Non-pigmented ciliary epithelial cell (primary cell): ENCODE measurements at places on chromosomes 6 and 20.

- peak; percentile 81 for DNase-seq
These were observed 10.2 kb downstream of the RPRD1B start for GRCh38 chr20:38043512-38044300.

- no peak for DNase-seq
These were observed 90.9 kb downstream of the SCAF8 start for GRCh38 chr6:154824076-154824475.

GRCh38 chr20:1489764-1490436 is 1.3 kb downstream of the SIRPB2 start:
- DNase-seq = no peak

DNA sequence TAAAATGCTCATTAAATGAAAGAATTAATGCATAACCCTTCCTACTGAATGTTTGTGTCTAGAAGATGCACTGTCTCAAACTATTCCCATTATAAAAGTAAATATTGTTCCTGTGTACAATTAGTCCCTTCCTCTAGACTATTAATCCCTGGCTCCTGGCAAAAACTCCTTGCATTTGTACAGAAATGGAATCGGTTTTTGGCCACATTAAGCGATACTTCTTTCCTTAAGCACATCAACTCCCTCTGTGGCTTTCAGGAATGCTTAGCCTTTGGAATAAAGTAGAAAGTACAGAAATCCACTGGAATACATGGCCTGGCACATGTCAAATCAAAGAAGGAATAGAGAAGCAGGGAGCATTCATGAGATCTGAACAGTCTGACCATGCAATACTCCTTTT is 179.8 kb downstream of the GMPR start:
- DNase-seq = no peak

DNA sequence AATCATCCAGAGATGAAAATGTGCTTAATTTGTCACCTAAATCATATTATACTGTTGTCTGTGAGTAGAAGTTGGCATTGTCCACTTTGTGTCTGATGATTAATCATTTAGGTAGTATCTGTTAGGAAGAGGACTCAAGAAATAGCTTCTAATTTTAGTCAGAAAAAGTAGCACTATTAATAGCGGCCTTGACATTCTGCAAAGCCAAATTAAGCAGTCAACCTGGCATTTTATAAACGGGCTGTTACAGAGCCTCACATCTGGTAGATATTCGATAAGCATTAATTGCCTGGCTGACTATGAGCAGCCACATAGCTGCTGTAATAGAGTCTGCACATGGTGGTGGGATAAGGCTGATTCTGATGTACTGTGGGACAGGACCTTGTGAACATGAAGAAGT is 99.5 kb downstream of the KLHL32 start:
- DNase-seq = no peak

DNA sequence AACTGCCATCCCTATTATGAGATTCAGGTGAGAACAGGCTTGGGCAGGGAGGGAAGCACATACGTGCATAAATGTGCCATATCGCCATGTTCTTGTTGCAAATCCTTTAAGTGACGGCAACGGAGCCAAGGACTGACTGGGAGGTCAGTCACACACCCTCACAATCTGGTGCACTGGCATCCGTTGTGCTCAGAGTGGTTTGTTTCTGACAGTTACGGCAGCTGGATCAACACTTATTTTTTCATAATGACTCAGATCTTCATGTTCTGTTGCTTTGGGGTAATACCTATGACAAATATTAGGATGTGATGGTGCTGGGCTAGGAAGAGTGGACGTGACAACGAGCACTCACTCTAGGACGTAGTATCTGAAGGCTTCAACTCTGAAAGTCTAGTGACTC is 56.2 kb upstream of the PREP start:
- DNase-seq = no peak

- DNase-seq = no peak
These were observed 56.2 kb downstream of the SLC22A2 start for GRCh38 chr6:160202411-160202810.

- no peak for DNase-seq
These were observed 2.0 kb downstream of the HEY2 start for GRCh38 chr6:125751334-125751916.

- DNase-seq = no peak
These were observed 113.7 kb upstream of the ENPP5 start for GRCh38 chr6:46284475-46284874.

- no peak for DNase-seq
These were observed 50.2 kb downstream of the ERMARD start for GRCh38 chr6:169801396-169802160.

DNA sequence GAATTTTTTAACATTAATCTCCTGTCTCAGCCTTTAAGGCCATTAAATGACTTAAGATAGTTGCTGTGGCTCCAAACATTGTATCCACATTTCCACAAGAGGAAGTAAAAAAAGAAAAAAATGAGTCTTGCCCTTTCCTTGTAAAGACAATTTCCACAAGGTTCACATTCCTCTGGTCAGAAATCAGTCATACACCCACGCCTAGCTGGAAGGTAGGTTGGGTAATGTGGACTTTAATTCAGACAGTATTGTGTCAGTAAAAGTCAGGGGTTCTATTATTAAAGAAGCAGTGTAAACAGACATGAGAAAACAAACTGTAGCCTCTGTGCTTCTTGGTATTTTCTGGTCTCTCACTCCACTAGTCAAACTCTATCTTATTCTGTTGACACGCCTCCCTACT is 682.0 kb downstream of the GRIK2 start:
- no peak for DNase-seq

GRCh38 chr6:28558629-28559028 is 32.9 kb downstream of the GPX5 start:
- no peak for DNase-seq

GRCh38 chr20:44500221-44500620 is 21.6 kb downstream of the SERINC3 start:
- no peak for DNase-seq

DNA sequence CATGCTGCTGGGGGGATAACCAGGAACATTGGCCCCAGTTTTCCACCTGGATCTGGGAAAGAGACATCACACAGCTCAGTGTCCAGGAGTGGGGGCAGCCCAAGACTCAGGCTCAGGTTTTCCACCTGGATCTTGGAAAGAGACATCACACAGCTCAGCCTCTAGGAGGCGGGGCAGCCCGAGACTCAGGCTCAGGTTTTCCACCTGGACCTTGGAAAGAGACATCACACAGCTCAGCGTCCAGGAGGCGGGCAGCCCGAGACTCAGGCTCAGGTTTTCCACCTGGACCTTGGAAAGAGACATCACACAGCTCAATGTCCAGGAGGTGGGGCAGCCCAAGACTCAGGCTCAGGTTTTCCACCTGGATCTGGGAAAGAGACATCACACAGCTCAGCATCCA is 361.6 kb downstream of the THBS2 start:
- DNase-seq = no peak

DNA sequence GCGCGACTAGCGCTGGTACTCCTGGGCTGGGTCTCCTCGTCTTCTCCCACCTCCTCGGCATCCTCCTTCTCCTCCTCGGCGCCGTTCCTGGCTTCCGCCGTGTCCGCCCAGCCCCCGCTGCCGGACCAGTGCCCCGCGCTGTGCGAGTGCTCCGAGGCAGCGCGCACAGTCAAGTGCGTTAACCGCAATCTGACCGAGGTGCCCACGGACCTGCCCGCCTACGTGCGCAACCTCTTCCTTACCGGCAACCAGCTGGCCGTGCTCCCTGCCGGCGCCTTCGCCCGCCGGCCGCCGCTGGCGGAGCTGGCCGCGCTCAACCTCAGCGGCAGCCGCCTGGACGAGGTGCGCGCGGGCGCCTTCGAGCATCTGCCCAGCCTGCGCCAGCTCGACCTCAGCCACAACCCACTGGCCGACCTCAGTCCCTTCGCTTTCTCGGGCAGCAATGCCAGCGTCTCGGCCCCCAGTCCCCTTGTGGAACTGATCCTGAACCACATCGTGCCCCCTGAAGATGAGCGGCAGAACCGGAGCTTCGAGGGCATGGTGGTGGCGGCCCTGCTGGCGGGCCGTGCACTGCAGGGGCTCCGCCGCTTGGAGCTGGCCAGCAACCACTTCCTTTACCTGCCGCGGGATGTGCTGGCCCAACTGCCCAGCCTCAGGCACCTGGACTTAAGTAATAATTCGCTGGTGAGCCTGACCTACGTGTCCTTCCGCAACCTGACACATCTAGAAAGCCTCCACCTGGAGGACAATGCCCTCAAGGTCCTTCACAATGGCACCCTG is 1.6 kb downstream of the TPBG start:
- no peak for DNase-seq

DNA sequence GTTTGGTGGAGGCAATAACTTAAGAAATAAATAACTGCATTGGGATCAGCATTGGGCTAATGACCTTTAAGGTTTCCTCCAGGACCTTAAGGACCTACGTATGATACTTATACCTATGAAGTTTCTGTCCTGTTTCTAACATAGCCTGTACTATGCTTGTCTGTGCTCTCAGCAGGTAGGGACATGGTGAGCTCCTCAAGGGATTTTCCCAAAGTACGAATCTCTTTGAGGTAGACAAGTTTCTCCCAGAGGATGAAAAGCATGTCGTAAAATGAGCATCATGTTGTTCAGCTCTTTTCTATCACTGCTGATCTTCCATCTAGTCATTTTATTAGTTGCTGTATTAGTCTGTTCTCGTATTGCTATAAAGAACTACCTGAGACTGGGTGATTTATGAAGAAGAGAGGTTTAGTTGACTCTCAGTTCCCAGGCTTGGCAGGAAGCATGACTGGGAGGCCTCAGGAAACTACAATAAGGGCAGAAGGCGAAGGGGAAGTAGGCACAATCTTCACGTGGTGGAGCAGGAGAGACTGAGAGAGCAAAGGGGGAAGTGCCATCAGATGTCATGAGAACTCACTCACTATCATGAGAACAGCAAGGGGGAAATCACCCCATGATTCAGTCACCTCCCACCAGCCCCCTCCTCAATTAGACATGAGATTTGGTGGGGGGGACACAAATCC is 77.8 kb upstream of the TGM3 start:
- DNase-seq = no peak

GRCh38 chr6:53043581-53043980 is 21.6 kb upstream of the FBXO9 start:
- no peak for DNase-seq

DNA sequence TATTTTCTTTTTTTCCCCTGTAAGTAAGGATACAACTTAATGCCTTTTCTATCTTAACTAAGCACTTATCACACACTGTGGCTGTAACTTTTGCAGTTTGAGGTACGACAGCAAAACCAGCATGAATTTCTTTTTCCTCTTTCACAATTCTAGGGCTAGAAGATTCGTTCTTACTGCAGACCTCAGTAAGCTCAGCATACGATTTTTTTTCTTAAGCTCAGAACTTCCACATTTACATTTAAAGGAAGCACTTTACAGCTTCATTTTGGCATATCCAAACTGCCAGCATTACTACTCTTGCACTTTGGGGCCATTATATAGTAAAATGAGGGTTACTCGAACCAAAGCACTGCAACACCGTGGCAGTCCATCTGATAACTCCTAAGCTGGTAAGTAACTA is 889 bp upstream of the CHMP4B start:
- DNase-seq = no peak

DNA sequence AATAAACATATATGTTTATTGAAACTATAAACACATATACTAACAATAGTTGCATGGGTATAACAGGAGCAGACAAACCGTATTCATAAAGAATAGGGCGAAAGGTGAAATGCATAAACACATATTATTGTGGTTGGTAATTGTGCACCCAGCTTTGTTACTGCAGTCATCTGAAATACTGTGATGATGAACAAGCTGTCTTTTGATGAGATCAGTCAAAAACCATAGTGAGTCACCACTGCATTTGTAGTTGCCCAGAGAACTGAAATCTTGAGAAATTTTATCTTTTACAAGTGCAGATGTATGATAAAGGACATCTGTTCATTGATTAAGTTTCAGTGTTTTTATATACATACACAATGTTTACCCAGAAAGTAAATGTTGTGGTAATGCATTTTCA is 133.7 kb downstream of the MYO6 start:
- peak; percentile 55 for DNase-seq

- peak; percentile 94 for DNase-seq
These were observed 23.2 kb upstream of the FAM50B start for GRCh38 chr6:3825851-3826581.

GRCh38 chr6:157135691-157136090 is 187.6 kb downstream of the TMEM242 start:
- no peak for DNase-seq

- DNase-seq = no peak
These were observed 161.4 kb downstream of the DNAH8 start for GRCh38 chr6:38876475-38876874.

DNA sequence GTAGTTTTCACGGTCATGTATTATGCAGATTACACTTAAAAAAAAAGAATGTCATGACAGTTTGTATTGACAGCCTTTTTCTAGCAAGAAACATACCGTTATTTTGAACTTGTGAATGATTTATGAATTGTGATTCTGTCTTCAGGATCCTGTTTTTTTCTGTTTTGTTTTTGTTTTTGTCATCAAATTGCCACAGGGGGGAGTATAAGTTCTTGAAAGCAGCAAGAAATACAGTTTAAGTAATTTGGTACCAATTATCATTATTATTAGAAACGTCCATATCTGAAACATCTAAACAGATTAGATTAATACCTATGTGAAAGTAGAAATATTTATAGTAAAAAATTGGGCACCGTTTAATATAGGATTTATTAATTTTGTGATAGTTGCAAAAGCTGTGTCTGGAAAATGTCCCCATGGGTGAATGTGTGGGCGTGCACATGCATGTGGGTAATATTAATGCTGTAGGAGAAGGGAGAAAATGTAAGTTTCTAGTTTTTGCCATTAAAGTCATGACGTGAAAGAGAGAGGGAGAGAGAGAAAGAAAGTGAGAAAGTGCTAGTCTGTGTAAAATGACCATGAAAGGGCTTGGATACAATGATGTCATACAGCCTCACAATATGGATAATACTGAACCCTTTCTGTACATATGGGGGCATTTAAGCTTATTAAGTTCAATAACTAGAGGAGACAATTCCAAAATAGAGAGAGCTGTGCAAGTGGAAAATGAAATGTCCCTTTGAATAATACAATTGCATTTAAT is 9.4 kb upstream of the CCN2 start:
- DNase-seq = no peak
